ENCODE measurements at places on chromosomes 4 and X.
A peak's percentile ranks its signal among the peaks of the same experiment; 100 is the strongest.

GRCh38 chrX:63475200-63475599 is 124.1 kb upstream of the SPIN4 start:
- DNase-seq, result no peak

DNA sequence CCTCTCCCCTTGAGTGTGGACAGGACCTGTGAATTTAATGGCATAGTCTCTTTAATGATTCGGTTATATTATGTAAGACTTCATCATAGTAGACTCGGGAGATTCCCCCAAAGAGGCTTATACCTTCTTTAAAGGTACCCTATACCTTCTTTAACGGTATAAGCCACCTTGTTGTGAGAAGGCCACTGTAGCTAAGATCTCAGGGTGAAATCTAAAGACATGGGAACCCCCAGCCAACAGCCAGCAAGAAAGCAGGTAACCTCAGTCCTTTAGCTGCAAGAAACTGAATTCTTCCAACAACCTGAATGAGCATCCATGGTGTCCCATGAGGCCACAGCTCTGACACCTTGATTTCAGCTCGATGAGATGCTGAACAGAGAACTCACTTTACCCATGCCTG is 931 bp downstream of the DDX60 start:
- no peak for DNase-seq

DNA sequence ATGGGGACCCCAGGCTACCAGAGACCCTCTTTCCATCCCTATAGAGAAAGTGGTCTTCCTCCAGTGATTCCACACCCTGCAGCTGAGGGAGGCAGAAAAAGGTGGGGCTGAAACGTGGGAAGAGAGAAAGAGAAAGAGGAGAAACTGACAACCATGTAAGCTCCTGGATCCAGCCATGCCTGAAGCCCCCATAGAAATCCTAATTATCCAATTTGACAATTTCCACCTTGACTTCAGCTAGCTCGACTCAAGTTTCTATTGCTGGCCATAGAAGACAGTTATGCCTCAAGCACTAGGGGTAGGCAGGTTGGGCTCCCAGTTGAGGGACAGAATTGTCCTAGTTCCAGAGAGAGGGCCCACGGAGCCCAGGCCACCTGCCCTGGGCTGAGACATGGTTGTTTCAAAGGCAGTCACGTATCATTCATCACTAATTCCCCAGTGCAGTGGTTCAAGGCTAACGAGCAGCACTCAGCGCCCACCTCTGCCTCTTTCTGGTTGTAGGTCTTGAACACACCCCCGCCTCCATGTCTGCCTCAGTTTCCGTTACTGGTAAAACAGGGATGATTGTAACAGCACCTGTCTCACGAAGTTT is 39.8 kb upstream of the ASMTL start:
- DNase-seq, result no peak

DNA sequence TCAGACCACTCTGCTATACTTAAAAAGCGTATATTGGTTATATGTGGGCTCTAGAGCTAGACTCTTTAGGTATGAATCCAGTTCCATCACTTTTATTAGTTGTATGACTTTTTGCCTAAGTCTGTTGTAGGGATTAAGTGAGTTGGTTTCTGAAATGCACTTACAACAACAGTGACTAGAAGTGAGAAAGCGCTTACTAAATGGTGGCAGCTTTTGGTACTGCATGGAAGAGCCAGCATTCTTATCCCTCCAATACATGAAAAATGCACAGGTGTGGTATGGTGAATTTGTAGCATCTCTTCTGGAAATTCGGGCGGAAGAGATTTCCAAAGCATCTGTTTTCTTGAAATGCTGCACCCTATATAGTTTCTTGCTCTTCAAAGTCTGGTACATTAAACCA is 117.1 kb downstream of the SPANXA1 start:
- no peak for DNase-seq

- no peak for DNase-seq
Observed at GRCh38 chrX:115138040-115138439, 51.2 kb upstream of the RBMXL3 start.

- DNase-seq, result peak; percentile 4
Observed at GRCh38 chrX:85111347-85111746, 107.7 kb downstream of the APOOL start.

Data from kidney capillary endothelial cell (primary cell).